Choroid plexus epithelial cell (primary cell): ENCODE measurements at places on chromosomes 12 and 14.

- DNase-seq = peak; percentile 13
Observed at GRCh38 chr12:20390846-20391245, 22.5 kb downstream of the PDE3A start.

DNA sequence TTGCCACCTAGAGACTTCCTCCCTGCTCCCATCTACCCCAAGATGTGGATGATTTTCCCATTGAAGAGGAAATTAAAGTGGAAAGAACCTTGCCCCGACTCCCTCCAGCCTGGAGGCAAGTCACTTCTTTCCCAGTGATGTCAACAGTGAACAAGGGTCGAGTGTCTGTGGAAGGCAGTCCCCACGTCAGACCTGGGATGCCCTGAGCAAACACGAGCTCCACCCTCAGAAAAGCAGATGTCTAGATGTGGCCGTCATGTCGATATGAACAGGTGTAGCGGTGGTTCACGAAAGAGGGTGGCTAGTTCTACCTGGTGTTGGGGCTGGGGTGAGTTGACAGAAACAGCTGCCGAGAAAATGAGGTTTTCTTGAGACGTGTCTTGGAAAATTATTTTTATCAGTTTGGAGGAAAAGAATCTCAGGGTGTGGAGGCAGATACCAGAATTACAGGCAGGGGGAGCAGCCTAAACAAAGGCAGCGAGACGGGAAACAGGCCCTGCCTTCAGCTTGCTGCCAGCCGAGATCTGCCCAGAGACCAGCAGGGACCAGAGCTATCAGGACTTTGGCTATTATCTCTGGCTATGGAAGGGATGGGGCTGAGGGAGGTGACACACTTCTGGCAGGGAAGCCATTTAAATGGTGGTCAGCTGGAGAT lies 25.9 kb downstream of the SYNDIG1L start:
- DNase-seq = peak; percentile 38

DNA sequence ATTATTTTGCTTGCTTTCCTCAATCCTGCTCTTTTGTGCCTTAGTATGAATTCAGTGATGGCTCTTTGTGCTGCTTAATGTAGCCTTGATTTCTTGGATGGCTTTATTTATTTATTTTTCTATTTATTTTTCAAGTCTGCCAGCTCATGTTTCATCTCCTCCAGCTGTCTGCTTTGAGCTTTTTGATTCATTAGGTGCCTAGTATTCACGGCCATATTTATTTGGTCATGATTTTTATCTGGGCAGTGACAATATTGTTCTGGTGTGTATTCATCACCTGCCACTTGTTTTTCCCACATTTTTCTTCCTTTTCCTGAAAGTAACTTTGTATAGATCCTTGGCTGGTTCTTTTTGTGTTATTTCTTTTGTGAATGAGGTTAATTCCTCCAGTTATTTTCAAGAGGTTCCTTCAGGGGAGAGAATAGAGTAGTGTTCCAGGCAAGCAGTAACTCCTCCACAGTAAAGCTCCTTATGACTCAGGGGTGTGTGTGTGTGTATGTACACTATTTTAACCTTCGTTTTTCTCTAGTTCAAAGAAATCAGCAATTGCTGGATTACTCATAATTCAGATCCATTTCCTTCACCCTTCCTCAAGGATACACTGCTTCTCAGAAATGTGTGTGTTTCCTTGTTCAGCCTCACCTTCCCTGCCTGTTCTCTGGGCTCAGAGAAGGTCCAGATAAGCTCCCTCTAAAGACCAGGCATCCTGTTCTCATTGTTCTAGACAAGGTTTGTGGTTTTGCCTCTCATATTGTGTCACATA lies 51.6 kb upstream of the PMCH start:
- DNase-seq = no peak

- peak; percentile 82 for DNase-seq
Observed at GRCh38 chr12:46459111-46459510, 86.5 kb upstream of the SLC38A2 start.

- no peak for DNase-seq
Observed at GRCh38 chr14:32978691-32979255, 40.1 kb downstream of the NPAS3 start.

- no peak for DNase-seq
Observed at GRCh38 chr12:123148655-123149054, 2.2 kb downstream of the PITPNM2 start.

DNA sequence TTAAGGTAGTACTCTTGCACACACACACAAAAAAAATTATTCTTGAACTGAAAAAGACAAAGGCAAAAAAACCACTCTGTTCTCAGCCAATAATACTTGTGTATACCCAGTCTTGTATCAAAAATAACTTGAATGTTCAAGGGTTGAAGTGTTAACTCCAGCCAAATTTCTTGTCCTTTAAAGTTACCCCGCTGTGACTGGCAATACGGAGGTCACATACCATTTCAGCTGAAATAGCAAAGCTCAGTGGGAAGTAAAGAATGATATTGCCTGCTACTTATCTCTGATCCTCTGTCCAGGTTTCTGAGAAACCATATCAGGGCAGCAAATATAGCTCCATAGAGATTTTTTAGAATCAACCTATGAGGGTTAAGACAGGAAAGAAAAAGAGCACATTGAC lies 167.4 kb downstream of the C12orf50 start:
- DNase-seq = peak; percentile 84

GRCh38 chr14:89089330-89089729 lies 264.9 kb downstream of the TTC8 start:
- no peak for DNase-seq

GRCh38 chr12:14834509-14834908 lies 8.8 kb downstream of the ART4 start:
- DNase-seq = peak; percentile 44

GRCh38 chr14:92847278-92847677 lies 53.2 kb downstream of the GOLGA5 start:
- no peak for DNase-seq
